ENCODE measurements at places on chromosomes 1 and 21.
A peak's percentile ranks its signal among the peaks of the same experiment; 100 is the strongest.

- DNase-seq: peak; percentile 58
Measured at GRCh38 chr1:159177272-159177907, 6.0 kb downstream of the CADM3 start.

DNA sequence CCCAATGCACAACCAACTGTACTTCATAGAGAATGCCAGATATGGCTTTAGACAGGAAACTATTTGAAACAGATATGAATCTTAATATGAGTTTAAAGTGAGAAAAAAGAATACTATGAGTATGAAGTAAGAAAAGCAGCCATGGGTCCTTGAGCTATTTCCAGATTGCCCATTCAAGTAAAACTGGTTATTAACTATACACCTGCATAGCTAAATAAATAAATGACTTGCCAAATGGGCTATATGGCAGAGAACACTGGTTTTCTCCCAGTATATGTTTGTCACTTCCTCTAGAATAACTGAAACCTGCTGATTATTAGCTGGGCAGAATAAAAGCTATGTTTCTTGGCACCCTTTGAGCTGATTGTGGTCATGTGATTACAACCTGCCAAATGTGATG lies 17.0 kb upstream of the CD1C start:
- DNase-seq: no peak

- no peak for DNase-seq
Measured at GRCh38 chr1:183353597-183353996, 64.6 kb downstream of the NMNAT2 start.

DNA sequence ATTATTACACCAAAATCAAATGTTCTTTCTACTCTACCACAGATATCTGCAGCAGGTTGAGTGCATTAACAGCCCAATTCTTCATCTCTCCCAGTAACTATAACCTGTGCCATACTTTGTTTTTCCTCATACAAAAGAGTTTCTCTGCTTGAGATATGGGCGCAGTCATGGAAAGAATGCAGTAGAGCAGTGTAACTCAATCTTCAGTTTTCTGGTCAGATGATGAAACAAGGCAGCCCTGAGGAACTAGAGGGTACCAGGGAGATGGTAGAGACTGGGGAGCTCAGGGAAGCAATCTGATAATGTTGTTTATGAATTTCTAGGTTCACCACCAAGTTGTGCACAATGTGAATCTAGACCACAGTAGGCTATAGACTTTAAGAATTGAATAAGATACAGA lies 39.6 kb downstream of the ASPM start:
- DNase-seq: no peak

- DNase-seq: no peak
Measured at GRCh38 chr1:22550021-22550420, 13.3 kb upstream of the EPHA8 start.

DNA sequence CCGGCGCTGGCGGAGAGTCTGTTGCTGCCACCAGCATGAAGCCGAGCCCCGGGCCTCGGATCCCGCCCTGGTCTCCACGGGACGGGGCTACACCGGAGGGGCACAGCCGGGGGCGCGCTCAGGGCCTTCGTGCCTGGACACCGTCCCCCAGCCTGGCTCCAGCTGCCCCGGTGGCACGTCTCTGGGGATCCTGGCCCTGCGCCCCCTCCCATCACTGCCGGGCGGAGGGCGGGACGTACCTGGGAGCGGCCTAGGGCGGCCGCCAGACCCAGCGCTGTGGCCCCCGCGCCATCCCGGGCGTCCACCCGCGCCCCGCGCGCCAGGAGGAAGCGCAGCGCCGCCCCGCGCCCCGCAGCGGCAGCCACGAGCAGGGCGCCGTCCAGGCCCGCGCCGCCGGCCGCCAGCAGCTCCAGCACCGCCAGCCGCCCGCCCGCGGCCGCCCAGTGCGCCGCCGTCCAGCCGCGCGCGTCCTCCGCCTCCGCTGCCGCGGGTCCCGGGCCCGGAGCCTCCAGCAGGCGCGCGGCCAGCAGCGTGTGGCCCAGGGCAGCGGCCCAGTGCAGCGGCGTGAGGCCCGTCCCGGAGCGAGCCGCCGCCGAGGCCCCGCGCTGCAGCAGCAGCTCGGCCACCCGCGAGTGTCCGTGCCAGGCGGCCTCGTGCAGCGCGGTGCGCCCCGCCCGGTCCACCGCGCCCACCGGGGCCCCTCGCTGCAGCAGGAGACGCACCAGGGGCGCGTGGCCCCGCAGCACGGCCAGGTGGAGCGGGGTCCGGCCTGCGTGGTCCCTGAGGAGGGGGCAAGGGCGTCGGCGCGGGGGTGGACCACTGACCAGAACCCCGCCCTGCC lies 1.0 kb downstream of the ANKRD65 start:
- DNase-seq: no peak

DNA sequence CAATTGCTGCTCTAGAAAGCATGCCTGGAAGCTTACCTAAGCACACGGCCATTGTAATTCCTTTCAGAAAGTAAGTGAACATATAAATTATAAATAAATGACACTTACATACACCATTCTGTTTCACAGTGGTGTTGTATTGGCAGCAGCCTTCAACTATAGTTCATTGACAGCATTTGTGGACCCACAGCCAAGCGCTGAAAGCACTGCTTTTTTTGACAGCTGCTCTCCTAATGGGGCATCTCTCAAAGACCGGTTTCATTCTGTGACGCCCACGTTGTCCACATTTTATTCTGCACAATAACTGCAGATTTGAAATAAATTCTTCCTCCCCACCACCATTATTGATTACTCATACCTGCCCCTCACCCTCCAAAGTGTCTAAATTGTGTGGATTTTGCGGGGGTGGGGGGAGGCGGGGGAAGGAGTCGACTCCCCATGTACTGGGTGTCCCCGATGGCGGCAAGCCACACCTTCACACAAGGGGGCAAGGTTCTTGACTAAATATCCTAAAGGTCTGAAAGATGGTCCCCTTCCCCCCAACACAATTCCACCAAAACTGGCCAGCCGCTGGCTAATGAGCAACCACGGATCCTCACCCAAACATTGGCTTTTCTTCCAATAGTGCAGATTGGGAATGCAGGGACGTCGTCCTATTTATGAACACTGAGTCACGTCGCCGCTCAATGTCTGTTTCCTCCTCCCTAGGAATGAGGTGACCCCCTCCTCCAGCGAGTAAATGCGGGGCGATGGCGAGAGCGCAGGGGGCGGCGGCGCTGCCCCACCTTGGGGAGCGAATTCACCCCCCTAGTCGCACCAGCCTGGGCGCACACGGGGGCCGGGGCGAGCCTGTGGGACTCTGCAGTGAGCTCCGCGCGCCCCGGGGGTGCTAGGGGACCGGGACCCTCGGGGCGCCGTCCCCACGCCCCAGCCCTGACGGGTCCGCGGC lies 960 bp downstream of the RCAN1 start:
- DNase-seq: no peak

GRCh38 chr1:204116539-204116938 lies 35.3 kb downstream of the ETNK2 start:
- no peak for DNase-seq

- no peak for DNase-seq
Measured at GRCh38 chr1:220966041-220966440, 86.8 kb downstream of the HLX start.

DNA sequence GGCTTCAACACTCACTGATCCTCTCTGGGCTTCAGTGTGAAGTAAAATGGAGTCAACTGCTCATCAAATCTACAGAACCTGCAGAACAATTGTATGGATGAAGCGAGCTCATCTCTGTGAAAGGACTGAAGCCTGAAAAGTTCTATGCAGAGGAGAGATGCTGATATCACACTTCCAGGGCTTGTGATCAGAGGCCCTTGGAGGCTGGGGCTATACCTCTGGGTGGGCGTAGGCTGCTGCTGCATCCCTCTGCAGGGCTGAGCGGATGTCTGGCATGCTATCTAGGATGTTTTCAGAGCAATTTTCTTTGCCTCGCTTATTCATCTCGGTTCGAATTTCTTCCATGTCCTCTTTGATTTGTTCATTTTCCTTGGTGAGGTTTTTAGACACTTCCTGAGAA lies 17.6 kb downstream of the OLFML2B start:
- no peak for DNase-seq

DNA sequence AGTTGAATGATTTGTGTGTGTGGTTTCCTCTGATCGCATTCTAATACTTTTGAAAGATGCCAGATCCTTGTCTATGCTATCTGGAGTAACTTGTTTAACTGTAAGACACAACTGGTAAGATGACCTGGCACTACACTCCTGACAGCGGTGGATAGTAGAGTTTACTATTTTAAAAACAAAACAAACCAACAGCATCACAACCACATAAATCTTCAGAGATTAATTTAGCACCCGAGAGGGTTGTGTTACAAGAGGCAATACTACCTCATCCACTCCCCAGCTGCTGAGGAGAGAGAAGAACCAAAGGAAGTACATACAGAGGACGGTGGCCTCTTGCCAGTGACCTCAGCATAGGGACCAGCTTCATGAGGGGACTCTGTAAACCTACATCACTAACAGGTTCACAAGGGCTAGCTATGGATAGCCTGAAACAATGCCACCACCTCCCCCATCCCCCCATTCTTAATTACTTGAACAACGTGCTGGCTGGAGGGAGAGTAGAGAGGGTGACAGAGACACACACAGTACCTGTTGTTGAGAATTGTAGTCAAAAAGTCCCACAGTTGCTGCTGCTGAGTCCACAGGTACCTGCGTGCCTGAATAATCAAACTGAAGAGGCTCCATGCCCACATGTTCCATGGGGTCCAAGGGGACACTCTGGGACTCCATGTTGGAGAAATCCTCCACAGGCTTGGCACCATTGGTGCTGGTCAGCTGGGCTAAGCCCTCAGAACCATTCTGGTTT lies 73.5 kb downstream of the PUM1 start:
- DNase-seq: no peak

DNA sequence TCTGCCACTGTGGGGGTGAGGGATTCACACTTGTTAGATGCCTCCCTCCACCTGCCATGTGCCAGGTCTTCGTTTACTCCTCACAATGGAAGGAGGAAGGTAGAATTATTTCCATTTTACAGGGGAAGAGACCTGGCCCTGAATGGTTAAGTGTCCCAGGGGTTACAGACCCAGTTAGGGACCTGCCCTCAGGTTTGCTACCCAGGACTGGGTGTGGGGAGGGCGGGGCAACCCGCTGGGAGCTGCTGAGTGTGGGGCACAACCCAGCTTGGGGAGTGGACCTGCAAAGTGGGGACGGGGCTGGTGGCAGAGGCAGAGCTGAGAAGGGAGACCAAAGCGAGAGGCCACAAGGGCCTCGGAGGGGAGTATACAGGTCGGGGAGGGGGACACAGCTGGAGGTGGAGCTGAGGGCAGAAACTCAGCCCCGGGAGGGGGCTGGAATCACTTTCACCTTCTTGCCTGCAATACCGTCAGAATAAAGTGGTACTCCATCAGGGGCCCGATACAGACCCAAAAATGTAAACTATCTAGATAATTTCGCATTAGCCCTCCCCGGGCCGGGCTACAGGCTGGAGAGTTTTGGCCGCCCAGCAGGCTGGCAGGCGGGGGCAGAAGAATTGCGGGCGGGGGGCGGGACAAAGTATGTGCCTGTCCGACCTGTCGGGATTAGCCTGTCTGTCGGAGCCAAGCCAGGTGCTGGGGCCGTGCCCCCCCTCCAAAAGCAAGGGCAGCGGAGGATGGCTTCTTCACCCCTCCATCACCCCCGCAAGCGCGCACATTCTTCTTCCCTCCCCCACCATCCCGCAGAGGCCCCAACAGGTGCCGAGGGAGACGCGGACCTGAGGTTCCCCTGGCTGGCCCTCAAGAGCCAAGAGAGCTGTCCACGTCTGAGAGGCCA lies 1.4 kb downstream of the RSPO1 start:
- DNase-seq: no peak

- peak; percentile 22 for DNase-seq
Measured at GRCh38 chr1:168287237-168287664, 6.6 kb downstream of the TBX19 start.

DNA sequence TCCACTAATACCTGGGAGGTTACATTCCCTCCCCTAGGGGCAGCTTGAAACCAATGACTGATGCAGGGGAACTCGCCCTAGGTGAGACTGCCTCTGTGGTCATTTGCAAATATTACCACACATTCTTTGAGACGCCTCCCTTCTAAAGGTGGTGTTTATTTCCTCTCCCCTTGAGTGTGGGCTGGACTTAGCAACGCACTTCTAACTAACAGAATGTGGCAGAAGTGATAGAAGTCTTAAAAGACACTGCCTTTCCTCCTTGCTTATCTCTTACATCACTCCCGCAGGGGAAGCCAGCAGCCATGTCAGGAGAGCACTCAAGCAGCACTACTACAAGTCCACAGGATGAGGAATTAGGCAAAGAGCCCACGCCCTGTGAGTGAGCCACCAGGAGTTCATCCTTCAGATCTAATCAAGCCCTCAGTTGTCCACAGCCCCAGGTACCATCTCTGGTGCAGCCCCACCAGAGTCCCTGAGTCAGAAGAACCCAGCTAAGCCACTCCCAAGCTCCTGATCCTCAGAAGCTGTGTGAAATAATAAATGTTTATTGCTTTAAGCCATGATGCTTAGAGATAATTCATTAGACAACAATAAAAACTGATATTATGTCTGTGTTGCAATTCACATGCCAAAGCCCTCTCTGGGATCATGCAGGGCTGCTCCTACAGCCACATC lies 14.8 kb upstream of the MATN1 start:
- no peak for DNase-seq

DNA sequence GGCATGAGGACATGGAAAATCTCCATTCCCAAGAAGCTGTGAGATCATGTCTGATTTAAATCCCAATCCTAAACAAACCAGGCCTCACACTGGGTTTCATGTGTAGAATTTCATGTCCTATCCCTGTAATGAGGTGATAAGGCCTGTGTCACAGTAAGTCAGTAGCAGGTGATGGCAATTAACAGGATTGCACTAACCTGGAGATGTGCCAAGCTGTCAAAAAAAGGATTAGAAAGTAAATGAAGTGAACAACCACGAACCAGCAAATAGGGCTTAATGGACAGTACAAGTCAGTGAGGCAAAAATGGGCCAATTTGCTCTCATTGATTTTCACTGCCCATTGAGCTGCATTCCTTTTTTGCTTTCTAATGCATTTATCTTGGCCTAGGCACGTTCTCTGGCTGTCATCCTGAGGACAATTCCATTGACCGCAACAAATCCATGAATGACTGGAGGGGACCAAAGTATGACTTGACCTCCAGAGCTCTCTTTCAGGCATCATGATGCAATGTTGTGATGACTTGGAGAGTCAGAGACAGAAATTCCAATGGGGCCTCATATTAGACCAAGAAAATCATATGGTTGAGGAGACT lies 673.6 kb upstream of the ADGRL2 start:
- no peak for DNase-seq

DNA sequence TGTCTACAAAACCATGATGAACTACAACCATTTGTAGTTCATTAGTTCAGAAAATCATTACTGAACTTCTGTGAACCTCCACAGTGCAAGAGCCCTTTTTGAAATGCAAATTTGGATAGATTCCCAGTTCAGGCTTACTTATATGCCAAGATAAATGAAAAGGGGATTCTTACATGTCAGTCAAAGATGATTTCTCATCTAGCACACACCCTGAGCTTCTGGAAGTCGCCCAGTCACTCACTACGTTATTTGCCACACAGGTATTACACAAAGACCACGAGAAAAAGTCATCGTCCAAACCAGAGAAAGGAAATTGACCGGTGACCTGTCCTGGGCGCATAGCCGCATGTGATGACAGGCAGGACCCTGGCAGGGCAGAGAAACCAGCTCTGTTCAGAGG lies 41.8 kb downstream of the ETS2 start:
- DNase-seq: no peak

Data from GM12865 (cell line).